ENCODE measurements at places on chromosomes 1 and 21.

DNA sequence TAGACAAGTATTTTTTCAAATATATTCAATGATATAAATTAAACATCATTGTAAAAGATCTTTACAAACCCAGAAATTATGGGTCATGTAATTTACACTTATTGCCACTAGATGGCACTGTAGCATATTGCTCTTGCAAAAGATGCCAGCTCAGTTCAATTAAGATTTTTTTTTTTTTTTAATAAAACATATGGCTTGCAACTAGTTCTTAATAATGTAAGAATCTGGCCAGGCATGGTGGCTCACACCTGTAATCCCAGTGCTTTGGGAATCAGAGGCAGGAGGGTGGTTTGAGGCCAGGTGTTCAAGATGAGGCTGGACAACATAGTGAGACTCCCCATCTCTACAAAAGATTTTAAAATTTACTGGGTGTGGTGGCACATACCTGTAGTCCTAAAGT, 49.4 kb upstream of the DESI2 start:
- DNase-seq = no peak

- DNase-seq = no peak
Observed at GRCh38 chr1:19178734-19179398, 31.2 kb downstream of the UBR4 start.

GRCh38 chr1:33257207-33257771, 997 bp downstream of the ZNF362 start:
- DNase-seq = no peak

- no peak for DNase-seq
Observed at GRCh38 chr1:57832612-57833011, 408.8 kb upstream of the DAB1 start.

DNA sequence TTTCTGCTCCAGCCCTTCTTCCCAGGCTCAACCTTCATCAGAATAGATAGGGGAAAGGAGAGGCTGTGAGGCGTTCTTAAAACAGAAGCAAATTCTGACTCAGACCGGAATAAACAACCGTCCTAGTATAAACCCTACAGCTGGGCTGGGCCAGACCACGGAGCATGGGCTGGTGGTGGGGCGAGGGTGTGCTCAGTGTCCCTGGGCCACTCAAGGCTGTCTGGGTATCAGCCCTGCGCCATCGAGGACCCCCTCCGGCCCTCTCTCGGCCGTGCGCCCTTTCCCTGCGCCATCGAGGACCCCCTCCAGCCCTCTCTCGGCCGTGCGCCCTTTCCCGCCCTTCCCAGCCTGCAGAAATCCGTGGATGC, 36.0 kb downstream of the CAPN2 start:
- DNase-seq = no peak

- no peak for DNase-seq
Observed at GRCh38 chr1:204495777-204496176, 1.2 kb upstream of the PIK3C2B start.

DNA sequence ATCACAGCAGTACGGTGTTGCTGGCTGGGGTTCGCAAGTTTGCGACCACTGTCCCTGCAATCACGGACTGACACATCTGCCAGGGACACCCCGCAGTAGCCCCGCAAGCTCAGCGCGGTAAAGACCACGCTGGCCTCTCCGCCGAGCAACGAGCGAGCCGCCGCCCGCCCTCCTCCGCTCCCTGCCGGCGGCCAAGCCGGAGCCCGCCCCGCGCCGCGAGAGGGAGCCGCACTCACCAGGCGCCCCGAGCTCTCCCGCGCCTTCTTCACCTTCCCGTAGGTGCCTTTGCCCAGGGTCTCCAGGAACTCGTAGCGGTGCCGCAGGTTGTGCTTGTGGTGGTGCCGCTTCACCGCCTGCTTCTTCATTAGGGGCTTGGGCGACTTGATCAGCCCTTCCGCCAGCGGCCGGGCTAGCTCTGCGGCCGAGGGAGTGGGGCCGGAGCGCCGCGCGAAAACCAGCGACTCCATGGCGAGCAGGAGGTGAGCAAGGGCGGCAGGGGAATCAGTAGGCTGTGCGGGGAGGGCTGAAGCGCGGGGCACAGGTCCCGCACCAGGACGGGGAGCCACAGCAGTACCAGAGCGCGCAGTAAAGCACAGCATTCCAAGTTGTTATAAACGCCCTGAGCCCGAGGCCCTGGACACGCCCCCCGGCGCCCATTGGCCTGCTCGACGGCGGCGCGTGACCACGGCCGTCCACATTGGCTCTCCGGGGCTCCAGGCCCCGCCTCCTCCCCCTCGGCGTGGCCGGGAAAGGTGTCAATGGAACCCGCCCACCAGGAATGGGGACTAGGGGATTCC, at the start of gene NUAK2:
Gene NUAK2, minus strand, starts transcription at position 584 of the 797 bp plus-strand sequence. Its CDS starts 117 bp downstream, at position 467.
- DNase-seq = peak; percentile 52

- no peak for DNase-seq
Observed at GRCh38 chr21:44049182-44049581, 37.1 kb downstream of the TRAPPC10 start.

GRCh38 chr1:97506368-97506767, 414.5 kb downstream of the DPYD start:
- DNase-seq = no peak

- DNase-seq = no peak
Observed at GRCh38 chr1:214864896-214865688, 217.4 kb upstream of the KCNK2 start.

GRCh38 chr1:46784666-46785065, 14.2 kb upstream of the CYP4B1 start:
- DNase-seq = no peak

DNA sequence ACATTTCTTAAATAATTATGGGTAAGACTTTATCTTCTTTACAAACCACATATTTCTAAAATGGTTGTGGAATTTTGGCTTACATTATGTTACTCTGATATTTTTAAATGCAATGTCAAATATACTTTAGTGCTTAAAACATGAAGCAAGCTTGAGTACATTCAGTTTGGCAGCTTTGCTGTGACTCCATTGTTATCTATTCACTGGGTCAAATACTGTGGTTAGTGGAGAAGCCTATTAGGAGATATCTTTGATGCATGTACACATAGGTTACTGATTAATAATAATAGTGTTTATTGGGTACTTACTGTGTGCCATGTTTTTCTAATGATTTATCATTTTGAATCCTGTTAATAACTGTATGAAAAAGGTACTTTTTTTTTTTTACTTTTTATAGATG, 520.4 kb upstream of the B3GALT2 start:
- DNase-seq = no peak

GRCh38 chr1:42163536-42164503, 725 bp downstream of the GUCA2A start:
- peak; percentile 52 for DNase-seq

GRCh38 chr1:187294421-187295201, 465.9 kb downstream of the PLA2G4A start:
- DNase-seq = no peak

- no peak for DNase-seq
Observed at GRCh38 chr1:16172964-16173446, 17.1 kb upstream of the EPHA2 start.

DNA sequence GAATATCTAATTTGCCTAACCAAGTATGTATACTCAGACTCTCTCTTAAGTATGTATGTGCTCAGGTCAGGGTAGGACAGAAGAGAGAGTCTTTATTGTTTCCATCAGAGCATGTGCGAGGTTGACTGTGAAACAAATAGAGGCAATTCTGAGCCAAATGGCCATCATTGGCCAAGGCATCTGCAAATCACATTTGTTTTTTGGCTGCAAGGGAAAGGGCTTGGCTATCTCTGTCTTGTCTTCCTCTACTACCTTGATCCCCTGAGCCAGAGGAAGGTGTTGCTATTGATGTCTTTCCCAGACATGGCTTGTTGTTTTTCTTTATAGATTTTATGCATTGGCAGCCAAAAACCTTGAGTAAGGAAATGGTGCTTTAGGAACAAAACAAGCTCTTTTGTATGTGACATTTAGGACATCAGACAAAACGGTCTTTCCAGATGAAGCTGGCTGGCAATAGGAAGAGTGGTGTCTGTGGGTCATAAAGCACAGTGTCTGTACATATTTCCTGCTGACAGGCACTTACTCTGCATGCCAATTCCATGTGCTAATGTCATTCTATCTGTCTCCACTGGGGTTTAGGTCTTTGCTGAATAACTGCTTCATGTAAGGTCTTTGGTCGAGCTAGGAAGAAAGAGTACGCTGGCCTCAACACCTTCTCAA, 163.3 kb downstream of the BRINP2 start:
- no peak for DNase-seq

DNA sequence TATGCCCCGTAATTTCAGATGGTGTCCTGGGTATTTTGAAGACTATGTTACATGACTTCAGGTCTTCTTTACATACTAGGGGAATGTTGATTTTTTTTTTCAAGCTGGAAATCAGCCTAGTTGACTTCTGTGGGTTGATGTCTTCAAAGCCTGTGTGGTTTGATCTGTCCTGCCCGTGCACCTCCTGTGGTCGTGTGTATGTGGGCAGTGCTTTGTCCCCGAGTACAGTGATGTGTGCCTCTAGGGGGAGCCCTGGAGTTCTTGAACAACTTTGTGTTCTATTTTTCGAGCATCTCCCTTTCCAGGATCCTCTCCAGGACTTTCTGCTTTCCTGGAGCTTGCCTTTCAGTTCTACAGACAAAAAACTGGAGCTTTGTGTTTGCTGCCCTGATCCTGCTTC, 28.9 kb downstream of the OBSCN start:
- no peak for DNase-seq

- DNase-seq = no peak
Observed at GRCh38 chr1:42318601-42319000, 16.4 kb downstream of the FOXJ3 start.

DNA sequence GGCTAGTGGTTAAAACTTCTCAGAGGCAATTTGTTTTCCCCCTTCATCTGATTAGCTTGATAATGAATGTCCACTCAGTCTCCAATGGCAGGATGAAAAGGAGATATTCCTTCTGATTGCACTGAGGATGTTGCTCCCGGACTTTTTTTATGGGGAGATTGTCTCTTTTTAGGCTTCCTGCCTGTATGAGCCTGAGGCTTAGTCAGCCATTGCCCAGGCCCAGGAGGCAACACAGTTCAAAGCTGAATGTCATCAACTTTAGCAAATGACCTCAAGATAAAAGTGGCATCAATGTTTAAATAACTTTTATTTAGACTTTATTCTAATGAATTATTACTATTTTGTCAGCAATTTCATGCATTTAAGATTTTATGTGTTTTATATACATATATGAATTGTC, 162.9 kb upstream of the PTBP2 start:
- no peak for DNase-seq

- DNase-seq = peak; percentile 38
Observed at GRCh38 chr1:2311184-2312032, 79.9 kb downstream of the MORN1 start.

DNA sequence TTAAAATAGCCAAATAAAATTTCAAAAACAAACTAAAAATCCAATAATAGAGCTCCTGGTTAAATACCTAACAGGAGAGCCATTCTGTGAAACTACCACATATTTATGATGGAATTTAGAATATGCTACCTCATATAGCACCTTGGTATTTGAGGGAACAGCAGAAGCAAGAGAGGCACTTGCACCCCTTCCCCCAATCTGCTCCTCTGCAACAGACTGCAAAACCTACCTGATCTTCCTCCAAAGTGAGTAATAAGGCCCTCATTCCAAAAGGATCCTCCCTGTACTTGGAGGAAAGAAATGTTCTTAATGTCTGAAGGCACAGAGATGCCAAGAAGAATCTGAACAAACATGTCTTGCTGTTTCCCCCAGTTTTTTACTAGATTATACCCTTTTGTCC, 28.1 kb upstream of the RNPC3 start:
- no peak for DNase-seq

GRCh38 chr1:183686229-183686628, 33.1 kb upstream of the APOBEC4 start:
- DNase-seq = no peak

GRCh38 chr1:11654137-11654938, at the start of the genes FBXO2 and FBXO44:
FBXO2 (minus strand) TSS chr1:11654429; CDS start chr1:11654340, 89 bp downstream.
FBXO44 (plus strand) TSS chr1:11654877; CDS start chr1:11655836, 959 bp downstream.
- DNase-seq = no peak

- DNase-seq = peak; percentile 0
Observed at GRCh38 chr1:182080955-182081582, 19.6 kb upstream of the ZNF648 start.

DNA sequence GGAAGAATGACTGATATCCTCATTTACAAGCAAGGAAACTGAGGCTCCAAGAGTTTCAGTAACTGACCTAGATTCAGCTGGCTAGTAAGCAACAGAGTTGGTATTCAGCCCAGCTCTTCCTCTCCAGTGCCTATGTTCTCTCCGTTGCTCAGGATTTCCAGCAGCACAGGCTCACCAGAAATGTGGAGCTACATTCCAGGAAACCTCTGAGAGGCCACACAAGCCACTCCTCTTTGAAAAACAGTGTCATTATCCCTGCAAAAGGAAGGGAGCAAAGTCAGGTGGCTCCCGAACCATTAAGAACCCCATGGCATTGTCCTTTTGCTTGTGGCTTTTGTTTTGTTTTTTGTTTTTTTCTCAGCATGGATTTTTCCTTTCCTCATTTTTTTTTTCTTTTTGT, 40.6 kb upstream of the DUSP10 start:
- DNase-seq = no peak

- no peak for DNase-seq
Observed at GRCh38 chr1:43423672-43424550, 29.8 kb downstream of the HYI start.

GRCh38 chr1:42686418-42686817, 4.2 kb downstream of the YBX1 start:
- DNase-seq = no peak

DNA sequence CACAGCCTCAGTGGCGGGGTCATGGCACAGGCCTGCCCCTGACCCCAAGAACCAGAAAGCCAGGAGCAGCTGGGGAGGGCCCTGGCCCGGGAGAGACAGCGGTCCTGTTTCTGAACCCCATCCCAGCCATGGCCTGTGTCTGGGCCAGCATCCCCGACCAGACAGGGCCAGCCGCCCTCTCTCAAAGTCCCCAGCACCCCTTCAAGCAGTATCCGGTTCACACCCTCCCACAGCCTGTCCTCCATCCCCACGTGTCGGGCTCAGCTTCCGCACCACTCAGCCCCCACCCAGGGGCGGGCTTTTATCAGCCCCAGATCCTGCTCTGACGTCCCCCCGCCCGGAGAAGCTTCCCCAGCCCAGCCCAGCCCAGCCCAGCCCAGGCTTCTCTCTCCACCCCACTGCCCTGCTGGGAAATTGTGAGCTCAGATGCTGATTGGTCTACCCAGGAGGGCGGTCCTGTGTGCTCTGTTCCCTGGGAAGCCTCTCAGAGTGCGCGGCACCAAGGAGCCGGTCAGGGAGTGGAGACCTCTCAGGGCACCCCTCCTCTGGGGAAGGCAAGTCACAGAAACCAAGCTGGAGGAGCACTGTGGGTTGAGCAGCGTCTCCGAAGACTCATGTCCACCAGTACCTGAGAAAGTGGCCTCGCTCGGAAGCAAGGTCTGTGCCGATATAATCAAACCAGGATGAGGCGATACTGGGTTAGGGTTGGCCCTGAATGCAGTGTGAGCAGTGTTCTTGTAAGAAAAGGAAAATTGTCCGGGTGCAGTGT, 4.7 kb upstream of the FAAP20 start:
- DNase-seq = no peak

GRCh38 chr1:116663821-116664220, 3.7 kb downstream of the IGSF3 start:
- no peak for DNase-seq

All from DMS 273 treated with DMSO at 0.1 percent for 48 hours (cell line).